OCI-LY7 (cell line): ENCODE measurements at places on chromosomes 5 and 9. TPM values are rescaled to one million over a fixed set of nuclear protein-coding genes. Genes with fewer than 3 reads are reported as not detected.

DNA sequence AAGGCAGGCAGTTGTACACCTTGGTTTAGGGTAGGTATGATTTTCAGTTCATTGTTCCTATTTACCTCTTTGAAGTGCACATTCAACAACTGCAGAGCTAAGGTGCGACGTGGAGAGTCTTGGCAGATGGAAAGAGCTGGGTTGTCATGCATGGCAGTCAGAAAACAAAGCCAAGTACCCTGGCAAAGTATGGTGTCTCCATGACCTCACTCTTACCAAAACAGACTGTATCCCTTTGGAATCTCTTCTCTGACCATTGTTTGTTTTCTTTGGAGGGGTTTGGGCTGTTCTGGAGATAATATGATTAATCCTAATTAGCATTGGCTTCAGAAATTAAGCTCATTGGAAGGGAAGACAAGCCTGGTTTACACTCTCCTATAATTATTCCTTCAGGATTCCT is 665.7 kb downstream of the DNAH5 start:
- DNase-seq, result no peak

DNA sequence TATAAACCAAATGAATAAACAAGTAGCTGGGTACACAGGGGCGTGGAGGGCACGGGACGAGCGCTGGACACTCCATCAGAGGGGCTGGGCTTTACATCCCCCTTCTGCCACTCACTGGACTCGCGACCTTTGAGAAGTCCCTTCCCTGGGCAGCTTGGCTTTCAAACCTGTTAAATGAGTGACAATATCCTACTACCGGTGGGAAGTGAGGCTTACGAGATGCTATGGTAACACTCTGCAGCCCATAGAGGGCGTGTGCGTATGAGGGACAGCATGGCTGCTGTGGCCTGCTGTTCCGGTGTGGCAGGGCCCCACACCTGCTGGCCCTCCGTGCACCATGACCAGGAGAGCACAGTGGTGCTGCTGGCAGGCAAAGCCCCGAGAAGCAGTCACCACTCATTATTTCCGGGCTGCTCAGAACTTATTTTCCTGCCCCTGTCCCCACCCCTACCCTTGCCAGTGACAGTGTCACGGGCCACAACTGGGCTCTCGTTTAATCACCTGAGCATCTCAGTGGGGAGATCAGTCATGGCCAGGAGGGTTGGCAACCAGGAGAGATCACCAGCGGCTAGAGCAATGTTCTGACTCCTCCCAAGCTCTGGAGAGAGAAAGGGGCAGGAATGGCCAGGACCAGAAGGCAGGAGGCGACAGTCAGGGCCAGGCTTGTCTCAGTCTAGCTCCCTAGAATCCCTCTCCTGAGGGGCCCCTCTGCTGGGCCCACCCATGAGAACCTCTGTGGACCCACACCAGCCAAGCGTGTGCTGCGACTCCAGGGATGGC is 10.5 kb downstream of the CLTB start:
- DNase-seq, result peak; percentile 58

DNA sequence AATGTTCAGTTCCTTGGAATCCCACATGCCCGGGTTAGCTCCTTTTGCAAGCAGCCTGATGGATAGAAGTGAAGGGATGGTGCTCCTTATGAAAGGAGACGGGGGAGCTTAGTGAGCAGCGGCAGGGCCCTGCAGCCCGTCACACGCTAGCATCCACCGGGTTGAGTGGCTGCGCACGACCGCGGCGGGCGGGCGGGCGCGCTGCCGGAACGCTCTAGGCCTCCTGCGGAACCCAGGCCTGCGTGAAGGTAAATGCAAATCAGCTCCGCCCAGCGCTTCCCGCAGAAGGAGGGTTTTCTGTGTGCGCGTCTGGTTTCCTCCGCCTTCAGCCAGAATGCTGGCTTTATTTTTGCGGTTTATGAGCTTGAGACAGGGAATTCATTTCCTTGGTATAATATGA is 19.8 kb downstream of the IL12B start:
- no peak for DNase-seq

GRCh38 chr9:9574080-9574479 is 1038.7 kb downstream of the PTPRD start:
- DNase-seq, result no peak

GRCh38 chr5:132866342-132867045 is at the start of the genes GDF9 and UQCRQ:
GDF9 (minus strand) TSS chr5:132866469; CDS start chr5:132864533, 1,936 bp downstream.
UQCRQ (plus strand) TSS chr5:132866642; CDS start chr5:132866882, 240 bp downstream.
- DNase-seq, result peak; percentile 100

Gene OTP
- total RNA-seq, result not detected in 2 replicates

Gene FBXO10
- total RNA-seq, result 13.0 and 13.2 TPM in 2 replicates

DNA sequence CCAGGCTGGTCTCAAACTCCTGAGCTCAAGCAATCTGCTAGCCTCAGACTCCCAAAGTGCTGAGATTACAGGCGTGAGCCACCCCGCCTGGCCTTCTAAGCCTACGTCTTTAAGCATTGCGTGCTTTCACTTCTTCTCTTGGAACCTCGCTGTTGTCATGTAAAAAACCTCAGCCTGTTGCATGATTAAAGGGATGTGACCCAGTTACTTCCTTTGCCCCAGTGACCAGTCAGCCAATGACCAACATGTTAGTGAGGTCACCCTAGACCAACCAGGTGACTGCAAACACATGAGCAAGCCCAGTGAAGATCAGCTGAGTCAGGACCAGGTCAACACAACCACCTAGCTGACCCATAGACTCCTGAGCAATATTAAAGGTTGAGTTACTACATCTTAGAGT is 10.5 kb downstream of the KIF4B start:
- DNase-seq, result no peak

Gene F2RL2
- not detected in 2 replicates for total RNA-seq

- DNase-seq, result no peak
Observed at GRCh38 chr5:73534011-73534644, 31.3 kb downstream of the ANKRA2 start.

- DNase-seq, result peak; percentile 53
Observed at GRCh38 chr5:172834415-172835289, 601 bp downstream of the ERGIC1 start.

DNA sequence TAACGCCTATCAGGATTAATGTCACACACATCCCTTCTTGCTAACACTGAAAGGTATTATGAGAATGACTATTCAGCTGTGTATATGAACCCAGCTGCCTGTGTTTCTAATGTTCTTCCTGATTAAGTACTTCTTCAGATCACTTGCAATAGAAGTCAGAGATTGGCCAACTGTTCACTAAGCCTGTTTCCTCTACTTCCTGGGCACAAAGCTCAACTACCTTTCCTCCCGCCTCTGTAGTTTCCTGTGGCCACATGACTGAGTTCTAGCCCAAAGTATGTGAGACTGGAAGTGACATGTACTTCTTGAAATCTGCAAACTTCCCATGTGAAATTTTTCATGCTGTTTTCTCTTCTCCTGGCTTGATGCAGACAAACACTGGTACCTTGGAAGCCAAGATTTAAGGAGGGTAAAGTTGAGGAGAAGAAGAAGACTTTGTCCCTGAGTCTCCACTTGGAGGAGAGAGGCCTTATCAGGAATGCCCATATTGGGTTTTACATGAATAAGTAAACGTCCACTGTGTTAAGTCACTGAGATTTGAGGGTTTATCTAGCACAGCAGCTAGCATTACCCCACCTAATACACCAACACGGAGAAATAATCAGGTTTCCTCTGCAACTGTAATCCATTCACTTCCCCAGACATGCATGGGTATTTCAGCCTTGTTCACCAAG is 58.6 kb downstream of the SLIT3 start:
- DNase-seq, result no peak

Gene PRLR
- not detected in 2 replicates for total RNA-seq

GRCh38 chr5:98568336-98568735 is 205.1 kb upstream of the RGMB start:
- DNase-seq, result no peak

- no peak for DNase-seq
Observed at GRCh38 chr5:142544071-142544753, 141.7 kb downstream of the FGF1 start.

Gene C9
- total RNA-seq, result not detected in 2 replicates

Gene NSG2
- total RNA-seq, result not detected in 2 replicates

GRCh38 chr9:112867275-112867991 is 23.2 kb downstream of the SLC46A2 start:
- no peak for DNase-seq

DNA sequence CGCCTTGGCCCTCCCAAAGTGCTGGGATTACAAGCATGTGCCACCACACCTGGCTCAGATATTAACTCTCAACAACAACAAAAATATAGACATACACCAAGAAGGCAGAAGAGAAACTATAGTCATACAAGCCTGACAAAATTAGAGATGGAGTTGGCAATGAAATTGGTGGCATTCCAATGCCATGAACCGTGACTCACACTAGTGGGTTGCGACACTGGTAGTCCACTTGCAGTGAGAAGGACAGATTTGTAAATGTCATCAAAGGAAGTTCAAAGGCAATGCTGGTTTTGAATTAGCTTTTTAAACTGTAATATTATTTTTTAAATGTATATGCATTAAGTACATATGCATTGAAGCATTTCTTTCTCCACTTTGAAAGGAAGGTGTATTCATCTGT is 8.5 kb upstream of the DNAJC25 start:
- no peak for DNase-seq

- no peak for DNase-seq
Observed at GRCh38 chr5:166354332-166354731, 1937.1 kb upstream of the WWC1 start.

DNA sequence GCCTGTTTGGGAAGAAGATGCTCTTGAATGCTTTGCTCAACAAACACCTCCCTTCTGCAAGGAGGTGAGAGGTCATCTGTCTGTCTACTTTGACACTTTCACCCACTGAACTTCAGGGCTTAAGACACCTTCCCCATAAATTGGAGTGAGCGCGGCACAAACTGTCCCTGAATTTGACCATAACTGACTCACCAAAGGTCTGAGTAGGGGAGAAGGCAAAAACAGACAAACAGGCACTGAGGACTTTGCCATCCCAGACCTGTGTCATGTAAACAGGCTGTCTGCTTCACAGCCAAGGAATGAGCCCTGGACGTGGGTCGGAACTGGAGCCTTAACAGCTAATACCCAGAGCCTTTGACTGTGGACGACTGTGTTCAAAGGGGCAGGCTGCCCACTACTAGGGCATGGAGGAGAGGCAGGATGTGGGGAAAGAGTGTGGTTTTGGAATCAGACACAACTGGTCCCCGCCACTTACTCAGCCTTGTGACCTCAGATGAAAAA is 320.9 kb upstream of the KLF4 start:
- no peak for DNase-seq

Gene PITX1
- total RNA-seq, result 66.8 and 76.4 TPM in 2 replicates

Gene ERCC6L2
- total RNA-seq, result 38.2 and 38.7 TPM in 2 replicates

DNA sequence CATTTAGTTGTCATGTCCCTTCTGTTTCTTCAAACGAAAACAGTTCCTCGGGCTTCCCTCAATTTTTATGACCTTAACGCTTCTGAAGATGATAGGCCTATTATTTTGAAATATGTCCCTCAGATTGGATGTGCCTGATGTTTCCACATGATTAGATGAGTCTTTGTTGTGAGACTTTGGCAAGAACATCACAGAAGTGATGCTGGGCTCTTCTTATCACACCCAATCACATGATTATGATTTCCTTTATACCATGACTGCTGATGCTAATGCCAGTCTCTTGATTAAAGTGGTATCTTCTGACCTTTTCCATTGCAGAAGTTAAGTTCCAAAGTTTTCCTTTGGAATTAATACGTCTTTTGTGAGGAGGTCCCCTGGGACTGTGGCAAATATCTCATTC is 175.7 kb downstream of the SAXO1 start:
- no peak for DNase-seq

DNA sequence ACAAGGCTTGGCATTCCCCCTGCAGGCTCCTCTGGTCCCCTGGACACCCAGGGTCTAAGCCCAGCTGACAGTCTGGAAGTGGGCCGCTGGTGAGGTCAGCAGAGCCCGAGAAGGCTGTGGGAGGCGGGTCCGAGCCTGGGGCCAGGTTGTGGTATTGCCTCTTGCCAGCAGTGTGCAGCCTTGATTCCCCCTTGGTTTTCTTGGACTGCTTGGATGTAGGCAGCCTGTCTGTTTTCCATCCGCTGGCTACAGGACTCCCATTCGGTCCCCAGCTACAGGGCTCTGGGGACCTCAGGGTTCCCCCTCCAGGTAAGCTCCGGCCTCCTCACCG is 1.6 kb downstream of the AIF1L start:
- DNase-seq, result no peak

DNA sequence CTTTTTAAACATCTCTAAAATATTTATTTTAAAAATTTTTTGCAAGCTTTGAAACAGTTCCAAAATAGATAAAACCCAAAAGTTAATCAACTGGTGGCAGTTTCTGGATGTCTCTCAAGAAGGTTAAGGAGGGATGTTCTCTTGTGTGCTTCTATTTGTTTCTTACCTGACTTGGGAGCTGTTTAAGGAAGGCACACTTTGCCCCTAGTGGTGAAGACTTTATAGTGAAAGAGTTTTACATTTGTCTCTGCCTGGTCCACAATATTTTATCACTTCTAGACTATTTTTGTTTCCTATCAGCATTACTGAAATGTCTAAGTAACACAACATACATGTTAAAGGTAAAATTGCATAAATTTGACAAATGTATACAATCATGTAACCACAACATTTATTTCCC is 552.8 kb downstream of the SEMA5A start:
- peak; percentile 38 for DNase-seq

DNA sequence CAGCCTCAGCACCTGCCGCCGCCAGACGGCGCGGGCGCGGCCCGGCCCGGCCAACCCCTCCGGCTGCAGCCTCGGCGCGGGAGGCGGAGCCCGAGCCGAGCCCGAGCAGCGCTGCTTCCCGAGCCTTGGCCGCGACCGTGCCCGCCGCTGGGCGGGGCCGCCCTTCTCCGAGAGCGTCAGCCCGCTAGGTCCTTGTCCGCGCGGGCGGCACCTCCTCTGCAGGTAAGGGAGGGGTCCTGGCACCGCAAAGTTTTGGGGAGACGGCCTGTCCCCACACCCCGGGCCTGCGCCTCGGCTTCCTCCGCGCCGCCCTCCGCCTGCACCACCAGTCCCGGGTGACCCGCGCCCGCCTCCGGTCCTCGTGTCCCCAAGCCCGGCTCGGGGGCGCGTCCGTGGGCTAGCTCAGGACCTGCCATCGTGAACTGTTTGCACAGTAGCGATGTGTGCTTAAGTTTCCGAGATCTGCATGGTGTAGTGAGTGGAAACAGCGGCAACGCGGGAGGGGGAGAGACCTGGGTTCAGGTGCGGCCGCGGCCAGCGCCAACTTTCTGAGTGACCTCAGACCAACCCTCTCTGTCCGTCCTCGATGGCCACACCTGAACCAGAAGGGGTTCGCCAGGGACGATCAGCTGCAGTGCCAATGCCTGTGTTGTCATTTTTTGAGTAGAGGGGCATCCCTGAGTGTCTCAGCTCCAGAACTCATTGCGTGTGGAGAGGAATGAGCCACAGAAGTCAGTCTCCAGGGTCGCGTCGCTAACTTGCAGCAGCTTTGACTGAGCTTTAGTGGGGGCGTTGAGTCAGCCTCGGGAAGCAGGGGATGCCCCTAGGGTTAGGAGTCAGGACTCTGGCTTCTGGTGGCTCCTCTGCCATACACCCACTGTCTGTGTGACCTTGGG is at the start of gene FRMPD1:
Gene FRMPD1 (plus strand): TSS at position 82 of the 896 bp plus-strand sequence. CDS start 41,688 bp downstream, outside the sequence.
- peak; percentile 13 for DNase-seq

Gene NR5A1
- total RNA-seq, result not detected in 2 replicates
